ENCODE measurements at places on chromosomes 13 and 19.
A peak's percentile ranks its signal among the peaks of the same experiment; 100 is the strongest.

- DNase-seq, result no peak
Observed at GRCh38 chr19:12295191-12295590, 508 bp upstream of the ZNF44 start.

DNA sequence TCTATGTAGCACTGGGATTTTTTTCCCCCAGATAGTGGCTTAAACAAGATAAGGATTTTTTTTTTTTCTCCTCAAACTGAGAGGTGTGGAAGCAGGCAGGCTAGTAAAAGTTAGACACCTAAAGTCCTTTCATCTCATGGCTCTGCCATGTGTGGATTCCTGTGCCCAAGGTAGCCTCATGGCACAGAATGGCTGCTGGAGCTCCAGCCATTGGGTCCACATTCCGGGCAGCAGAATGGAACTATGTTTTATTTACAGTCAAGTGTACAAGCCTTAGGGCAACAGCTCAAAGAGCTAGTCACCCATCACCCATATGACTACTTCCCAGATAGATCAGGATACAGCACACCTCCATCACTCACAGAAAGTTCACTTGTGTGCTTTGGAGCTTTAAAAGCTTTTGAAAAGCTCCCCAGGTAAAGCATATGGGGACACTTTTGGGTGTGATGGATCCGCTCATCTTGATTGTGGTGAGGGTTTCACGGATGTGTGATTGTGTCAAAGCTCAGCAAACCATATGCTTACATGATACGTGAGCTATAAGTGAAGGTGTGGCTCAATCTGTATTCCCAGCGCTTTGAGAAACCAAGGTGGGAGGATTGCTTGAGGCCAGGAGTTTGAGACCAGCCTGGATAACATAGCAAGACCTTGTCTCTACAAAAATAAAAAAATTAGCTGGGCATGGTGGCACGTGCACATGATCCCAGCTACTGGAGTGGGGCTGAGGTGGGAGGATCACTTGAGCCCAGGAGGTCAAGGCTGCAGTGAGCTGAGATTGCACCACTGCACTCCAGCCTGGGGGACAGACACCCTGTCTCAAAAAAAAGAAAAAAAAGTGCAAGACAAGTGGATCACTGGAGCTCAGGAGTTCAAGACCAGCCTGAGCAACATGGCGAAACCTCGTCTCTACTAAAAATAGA, 18.1 kb downstream of the PGLS start:
- no peak for DNase-seq

GRCh38 chr19:31770223-31770622, 421.0 kb upstream of the TSHZ3 start:
- DNase-seq, result no peak

- no peak for DNase-seq
Observed at GRCh38 chr13:79481685-79482052, 714 bp downstream of the NDFIP2 start.

GRCh38 chr19:788983-789700, 8.1 kb upstream of the PTBP1 start:
- DNase-seq, result peak; percentile 90

DNA sequence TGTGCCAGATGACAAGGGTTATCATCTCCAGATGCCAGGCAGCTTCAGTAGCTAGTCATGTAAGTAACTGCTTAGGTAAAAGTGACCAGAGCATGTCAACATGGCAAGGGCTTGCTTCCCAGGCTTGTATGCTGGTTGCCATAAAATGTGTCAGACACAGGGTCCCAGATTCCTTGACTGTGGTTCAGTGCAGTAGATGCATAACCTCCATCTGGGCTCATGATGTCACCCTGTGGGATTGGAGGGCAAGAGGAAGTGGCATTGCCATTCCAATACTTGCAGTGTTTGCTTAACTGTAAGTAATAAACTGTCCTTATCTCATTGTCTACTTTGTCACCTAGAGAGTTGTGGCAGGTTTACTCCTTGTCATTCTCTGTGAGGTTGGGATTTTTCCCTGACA, 226.8 kb downstream of the PCDH17 start:
- DNase-seq, result no peak

GRCh38 chr19:55340784-55341147, 1.1 kb downstream of the KMT5C start:
- DNase-seq, result no peak

- no peak for DNase-seq
Observed at GRCh38 chr19:49222011-49222410, 64.4 kb downstream of the TRPM4 start.

GRCh38 chr19:37994823-37995130, 87.8 kb downstream of the SIPA1L3 start:
- DNase-seq, result no peak

- no peak for DNase-seq
Observed at GRCh38 chr19:35498984-35499527, 8.8 kb upstream of the KRTDAP start.

DNA sequence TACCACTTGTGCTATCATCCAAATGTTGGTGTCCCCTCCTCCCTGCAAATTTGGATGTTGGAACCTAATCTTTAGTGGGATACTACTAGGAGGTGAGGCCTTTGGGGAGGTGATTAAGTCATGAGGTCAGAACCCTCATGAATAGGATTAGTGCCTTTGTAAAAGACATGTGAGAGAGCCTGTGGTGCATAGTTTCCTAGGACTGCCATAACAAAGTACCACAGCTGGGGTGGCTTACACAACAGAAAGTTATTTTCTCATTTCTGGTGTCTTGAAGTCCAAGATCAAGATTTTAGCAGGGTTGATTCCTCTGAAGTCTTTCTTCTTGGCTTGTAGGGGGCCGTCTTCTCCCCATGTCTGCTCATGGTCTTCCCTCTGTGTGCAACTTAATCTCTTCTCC, 562.6 kb upstream of the ARGLU1 start:
- no peak for DNase-seq

- DNase-seq, result no peak
Observed at GRCh38 chr13:81602241-81602640, 1261.3 kb upstream of the SPRY2 start.

DNA sequence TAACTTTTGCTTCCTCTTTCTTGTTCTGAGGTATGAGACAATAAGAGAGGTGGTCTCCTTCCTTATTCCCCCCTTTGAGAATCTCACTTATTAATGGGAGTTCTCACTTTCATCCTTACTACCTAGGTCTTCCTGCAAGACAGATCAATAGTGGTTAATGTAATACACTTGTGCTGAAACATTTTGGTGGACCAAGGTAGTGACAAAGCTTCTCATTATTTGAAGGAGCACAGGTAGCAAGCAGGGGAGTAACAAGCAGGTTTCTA, 17.9 kb downstream of the ZNF700 start:
- no peak for DNase-seq

DNA sequence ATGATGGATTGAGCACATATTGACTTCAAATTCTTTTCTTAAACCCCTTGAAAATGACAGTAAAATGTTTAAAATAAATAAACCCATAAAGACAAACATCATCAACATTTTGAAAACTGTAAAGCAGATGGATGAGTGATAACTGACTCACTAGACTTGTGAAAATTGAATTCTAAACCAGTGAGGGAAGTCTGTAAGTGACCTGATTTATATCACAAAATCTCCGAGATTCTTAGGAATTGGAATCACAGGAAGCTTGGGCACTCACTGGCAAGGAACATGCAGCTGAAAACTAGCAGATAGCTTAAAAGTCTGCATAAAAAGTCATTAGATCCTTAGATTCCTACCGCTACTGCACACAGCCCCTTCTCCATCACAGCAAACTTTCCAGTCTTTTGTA, 51.3 kb upstream of the TSC22D1 start:
- DNase-seq, result no peak

DNA sequence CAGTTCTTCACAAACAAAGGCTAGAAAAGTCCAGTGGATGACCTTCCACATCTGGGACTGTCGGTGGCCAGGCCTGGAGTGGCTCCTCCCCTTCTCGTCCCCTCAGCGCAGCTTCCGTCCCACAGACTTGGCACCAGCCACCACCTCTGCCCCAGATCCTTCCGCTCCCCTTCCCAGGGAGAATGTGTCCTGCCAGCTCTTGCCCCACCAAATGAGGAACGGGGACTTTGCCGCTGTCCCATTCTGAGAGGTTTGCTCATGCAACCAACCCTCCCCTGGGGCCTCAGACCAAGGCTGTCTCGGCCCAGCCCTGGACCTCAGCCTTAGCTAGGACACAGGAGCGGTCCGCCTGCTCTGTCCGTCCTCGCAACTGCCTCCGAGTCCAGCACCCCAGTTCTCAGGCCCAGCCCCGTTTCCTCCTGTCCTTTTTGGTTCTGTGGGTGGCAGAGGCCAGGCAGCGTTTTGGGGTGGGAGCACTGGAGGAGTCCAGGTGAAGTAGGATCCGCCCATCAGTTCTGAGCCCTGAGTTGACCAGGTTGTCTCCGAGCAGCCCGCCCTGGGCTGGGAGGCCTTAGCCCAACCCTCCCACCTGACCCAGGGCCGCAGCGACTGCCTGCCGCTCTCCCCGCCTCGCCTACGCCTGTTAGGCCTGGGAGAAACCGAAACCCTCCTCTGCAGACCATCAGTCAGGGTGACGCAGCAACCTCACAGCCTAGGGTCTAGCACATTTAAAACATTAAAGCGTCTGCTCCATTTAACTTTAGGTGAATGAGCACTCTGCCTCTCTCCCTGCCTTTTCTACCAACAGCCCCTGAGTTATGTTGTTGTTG, 284.3 kb downstream of the FOXO1 start:
- DNase-seq, result peak; percentile 87

GRCh38 chr19:38004521-38005223, 97.7 kb downstream of the SIPA1L3 start:
- DNase-seq, result peak; percentile 93

DNA sequence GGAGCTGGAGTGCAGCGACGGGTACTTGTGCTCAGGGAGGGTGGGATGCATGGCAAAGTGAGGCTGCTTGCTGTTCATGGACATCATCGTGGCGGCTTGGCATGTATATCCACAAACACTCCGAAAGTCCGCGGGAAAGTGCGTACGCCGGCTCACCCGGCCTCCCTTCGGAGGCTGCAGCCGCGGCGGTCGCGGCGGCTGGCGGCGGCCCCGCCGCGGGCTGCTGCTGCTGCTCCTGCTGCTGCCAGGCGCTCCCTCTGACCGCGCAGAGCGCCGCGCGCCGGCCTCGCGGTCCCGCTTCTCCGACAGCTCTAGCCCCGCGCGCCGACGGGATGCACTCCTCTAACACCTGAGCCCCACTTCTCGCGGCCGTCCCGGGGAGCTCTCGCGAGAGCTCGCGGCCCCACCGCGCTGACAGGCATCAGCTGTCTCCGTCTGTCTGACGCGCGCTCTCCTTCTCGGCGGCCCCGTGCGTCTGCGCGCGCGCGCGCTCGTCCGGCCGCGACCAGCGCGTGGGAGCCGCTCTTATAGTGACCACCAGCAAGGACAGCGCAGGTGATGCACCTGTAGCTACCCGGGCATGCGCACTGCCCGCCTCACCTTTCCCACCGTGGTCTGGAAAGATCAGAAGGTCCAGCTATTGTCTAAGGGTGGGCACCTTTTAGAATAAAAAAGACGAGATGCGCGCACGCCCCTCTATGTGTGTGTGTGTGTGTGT, at the start of gene POU4F1:
TSS of gene POU4F1 (minus strand) at position 313 of the 718 bp plus-strand sequence. CDS start at position 87, 226 bp downstream.
- no peak for DNase-seq

- DNase-seq, result no peak
Observed at GRCh38 chr13:100790405-100790804, 115.8 kb upstream of the TMTC4 start.

DNA sequence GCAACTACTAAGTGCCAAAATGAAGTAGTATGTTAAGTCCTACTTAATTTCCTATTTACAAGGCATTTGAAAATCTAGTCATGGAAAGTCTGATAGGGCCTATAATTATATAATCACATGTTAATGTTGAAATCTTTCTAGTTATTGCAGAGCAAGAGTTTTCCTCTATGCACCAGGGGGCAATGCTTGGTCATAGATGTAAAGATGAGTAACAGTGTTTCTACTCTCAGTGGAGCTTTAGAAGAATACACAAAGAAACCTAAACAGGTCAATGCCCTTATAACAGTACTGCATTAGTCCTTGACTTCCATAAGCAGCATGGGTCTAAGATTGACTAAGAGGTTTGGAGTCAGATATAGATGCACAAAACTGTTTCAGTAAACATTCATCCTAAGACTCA, 218.7 kb downstream of the KCTD12 start:
- DNase-seq, result peak; percentile 21

DNA sequence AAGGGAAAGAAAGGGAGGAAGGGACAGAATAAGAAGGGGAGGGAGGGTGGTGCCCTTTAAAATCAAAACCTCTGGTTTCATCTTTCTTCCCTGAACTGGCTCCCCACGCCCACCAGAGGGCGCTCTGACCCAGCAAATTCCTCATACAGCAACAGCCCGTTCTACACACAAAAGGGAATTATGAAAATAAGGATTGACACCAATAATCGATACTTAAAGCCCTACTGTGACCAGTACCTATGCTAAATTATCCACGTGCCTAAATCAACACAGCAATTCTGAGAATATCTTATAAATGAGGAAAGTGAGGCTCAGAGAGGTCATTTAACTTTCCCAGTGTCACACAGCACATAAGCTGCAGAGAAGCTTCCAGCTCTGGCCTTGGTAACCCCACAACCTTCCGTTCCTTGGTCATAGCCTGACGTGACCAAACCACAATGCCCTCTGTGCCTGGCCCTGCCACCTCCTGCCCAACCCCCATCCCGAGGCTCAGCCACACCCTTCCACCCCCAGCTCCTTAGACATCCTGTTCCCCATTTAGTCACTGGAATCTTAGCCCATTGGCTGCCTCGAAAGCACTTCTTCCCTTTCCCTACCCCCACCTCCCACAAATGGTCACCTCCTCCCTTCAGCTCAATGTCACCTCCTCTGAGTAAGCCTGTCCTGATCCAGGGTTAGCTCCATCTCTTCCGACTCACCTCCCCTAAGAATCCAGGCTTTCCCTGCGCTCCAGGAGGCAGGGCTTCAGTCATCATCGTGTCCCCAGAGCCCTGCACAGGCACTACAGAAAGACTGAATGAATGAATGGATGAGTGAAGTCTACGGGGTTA, 34.2 kb upstream of the PNMA8B start:
- DNase-seq, result peak; percentile 68

DNA sequence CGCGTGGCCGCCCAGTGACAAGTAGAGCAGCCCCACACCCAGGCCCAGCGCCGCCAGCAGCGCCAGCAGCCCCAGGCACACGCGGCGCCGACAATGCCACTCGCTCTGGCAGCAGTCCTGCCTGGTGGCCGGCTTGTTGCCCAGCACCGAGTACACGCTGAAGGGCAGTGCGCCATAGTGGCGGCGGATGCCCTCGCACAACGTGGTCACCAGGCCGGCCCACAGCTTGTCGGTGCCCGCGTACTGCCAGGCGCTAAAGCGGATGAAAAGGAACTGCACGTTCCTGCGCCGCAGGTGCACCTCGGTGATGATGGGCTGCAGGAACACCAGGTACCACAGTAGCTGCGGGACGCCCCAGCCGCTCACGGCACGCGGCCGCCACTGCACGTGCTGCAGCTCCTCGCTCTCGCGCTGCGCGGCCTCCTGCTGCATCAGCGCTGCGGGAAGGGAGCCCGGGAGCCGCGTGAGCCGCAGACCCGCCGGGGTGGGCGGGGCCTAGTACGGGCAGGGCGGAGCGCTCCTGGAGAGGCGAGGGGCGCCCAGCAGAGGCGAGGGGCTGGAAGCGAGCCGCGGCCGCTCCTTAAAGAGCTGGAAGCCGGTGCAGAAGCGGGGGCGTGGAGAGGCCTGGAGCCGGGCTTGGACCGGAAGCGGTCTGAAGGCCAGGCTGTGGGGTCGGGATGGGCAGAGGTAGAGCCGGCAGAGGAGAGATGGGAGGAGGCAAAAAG, 7.3 kb downstream of the NKPD1 start:
- no peak for DNase-seq

GRCh38 chr19:47601180-47601904, 7.6 kb upstream of the BICRA start:
- no peak for DNase-seq

GRCh38 chr19:47506459-47506858, 8.4 kb downstream of the NAPA start:
- DNase-seq, result no peak
